ENCODE measurements at places on chromosomes 7 and 10. TPM values are rescaled to one million over a fixed set of nuclear protein-coding genes. Genes with fewer than 3 reads are reported as not detected.
A peak's percentile ranks its signal among the peaks of the same experiment; 100 is the strongest.

DNA sequence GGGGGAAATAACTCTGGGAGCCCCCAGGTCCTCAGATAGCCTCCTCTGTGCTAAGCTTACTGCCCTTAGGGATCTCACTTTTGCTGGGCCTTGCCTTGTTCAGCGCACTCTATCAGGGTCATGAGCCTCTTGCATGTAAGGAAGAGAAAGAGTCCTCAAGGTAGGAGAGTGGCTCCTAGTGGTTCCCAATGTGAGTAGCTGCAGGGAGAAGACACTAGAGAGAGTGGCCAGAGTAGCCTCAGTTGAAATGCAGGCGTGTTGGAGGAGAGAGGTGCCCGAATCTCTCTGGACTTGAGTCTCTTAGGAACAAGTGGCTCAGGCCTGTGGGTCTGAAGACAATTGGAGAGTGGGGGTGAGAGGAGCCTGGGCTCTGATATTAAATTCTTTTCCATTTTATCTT, 94.3 kb upstream of the SORCS3 start:
- no peak for DNase-seq

OR9A2 gene
- not detected for total RNA-seq

- no peak for DNase-seq
These were observed 2.1 kb upstream of the RALA start for GRCh38 chr7:39621261-39621660.

DNA sequence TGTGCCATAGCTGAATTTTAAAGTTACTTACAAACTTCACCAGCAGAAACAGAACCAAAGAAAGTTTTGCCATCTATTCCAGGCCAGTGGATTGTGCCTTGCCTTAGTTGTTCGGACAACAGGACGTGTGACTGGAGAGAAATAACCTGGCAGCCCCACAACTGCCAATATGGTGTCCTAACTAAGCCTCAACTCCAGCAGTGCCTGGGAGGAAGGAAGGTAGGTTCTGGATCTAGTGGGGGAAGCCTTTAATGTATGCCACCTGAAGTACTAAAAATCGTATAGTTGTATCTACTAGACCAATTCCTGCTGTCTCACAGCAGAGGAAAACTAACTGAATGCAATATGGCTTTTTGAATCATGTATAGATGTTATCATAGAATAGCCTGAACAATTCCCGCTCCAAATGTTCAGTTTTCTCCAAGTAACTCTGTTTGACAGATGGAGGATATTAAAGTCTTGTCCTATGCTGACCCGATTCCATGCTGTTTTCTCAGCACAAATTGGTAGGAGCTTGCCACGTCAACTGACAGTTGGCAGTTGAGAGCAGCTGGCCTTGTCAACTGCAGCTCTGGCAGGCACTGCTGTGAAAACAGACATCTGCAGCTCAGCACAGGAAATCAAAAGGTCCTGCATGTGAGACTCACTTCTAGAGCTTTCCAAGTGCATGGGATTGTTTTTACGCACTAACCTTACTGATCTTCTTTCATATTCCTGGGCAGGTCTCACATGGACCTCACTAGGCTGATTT, 84.5 kb upstream of the WNT16 start:
- no peak for DNase-seq

- DNase-seq = no peak
These were observed 114.2 kb downstream of the ZMIZ1 start for GRCh38 chr10:79182781-79183467.

DNA sequence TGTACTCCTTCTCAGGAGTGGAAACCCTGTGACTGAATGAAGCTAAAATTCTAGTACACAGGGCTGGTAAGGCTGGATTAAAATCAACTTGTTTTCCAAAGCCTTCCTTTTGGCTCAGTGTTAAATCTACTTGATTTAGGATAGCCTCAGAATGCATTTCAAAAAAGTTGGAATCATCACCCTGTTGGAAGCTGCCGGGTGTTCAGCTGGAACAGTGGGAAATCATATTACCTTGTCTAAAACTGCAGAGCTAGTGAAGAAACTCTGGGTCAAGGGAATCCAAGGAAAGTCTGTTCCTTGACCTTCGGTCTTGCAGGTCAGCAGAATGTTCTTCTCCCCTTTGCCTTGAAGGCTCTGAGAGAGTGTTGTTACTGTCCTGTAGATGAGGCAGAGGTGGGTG, 252.1 kb upstream of the INHBA start:
- DNase-seq = no peak

- no peak for DNase-seq
These were observed 15.9 kb downstream of the PRKG1 start for GRCh38 chr10:51090190-51090589.

NEUROD6 gene
- total RNA-seq = not detected

COL17A1 gene
- not detected for total RNA-seq

GRCh38 chr7:141115965-141116364, 42.1 kb downstream of the TMEM178B start:
- DNase-seq = no peak

DNA sequence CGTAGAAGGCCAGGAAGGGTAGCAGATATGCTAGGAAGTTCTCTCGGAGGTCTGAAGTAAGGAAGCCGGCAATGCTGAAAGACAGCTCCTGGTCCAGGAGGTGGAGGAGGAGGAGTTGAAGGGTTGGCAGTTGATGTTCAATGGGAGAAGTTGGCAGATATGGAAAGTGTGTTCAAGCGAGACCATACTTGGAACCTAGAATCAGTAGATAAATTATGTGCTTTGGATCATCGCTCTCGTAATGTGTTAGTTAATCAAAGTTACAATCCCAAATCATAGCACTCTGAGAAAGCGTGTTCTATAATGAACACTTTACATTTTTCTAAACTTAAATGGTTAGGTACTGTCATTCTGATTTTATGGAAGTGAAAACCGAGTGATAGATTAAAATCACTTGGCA, 152.9 kb downstream of the CELF2 start:
- DNase-seq = no peak

GRCh38 chr10:52208365-52208764, 105.7 kb upstream of the DKK1 start:
- no peak for DNase-seq

DNA sequence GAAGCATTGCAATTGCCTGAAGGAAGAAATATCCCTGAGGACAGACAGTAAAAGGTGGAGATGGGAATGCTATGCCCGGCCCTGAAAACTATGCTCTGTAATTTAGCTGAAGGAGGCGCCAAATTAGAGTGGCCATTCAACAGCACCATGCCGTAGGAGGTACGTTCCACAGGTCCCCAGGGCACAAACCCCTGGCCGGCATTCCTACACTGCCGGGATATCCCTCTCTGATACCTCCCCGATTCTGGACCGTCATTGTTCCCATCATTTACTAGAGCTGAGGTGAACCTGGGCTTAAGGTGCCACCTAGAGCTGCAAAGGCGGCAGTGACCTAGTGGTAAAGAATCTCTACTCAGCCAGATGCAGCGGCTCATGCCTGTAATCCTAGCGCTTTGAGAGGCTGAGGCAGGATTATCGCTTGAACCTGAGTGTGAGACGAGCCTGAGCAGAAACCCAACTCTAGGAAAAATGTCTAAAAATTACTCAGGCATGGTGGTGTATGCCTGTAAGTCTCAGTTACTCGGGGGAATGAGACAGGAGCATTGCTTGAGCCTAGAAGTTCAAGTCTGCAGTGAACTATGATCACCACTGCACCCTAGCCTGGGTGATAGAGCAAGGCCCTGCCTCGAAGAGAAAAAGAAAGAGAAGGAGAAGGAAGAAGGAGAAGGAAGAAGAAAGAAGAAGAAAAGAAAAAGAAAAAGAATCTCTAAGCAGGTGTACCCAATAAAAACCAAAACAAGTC, 53.0 kb upstream of the TNKS2 start:
- no peak for DNase-seq

PARP12 gene
- 129 TPM for total RNA-seq

IMPDH1 gene
- total RNA-seq = 72.3 TPM

- no peak for DNase-seq
These were observed 328.8 kb upstream of the NRG3 start for GRCh38 chr10:81546243-81546642.

DNA sequence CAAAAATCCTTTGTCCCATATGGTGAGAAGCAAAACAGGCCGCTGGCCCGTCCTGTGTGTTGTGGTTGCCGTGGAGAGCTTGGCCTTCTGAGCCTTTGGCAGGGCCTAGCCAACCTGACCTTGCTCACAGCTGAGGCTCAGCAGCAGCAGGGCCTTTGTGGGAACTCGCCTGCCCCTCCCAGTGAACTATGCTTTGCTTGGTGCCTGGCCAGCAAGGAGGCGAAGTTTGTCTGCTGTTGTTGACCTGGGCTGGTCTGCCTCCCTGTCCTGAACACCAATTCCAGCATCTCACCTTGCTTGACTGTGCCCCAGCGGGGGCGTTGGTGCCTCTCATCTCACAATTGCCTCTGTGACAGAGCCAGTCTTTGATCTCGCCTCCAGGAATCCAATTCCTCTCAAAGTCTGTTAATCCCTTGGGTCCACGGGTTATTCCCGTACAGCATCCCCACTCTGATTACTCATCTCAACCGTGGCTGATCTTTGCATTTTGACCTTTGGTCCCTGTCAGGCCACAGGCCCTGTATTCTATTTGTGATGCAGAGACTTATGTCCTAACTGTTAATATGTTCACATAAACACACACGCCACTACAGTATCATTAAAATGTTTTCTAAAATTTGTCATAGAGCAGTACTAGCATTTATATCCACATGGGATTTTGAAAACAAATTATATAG, 22.6 kb downstream of the EPDR1 start:
- no peak for DNase-seq

DNA sequence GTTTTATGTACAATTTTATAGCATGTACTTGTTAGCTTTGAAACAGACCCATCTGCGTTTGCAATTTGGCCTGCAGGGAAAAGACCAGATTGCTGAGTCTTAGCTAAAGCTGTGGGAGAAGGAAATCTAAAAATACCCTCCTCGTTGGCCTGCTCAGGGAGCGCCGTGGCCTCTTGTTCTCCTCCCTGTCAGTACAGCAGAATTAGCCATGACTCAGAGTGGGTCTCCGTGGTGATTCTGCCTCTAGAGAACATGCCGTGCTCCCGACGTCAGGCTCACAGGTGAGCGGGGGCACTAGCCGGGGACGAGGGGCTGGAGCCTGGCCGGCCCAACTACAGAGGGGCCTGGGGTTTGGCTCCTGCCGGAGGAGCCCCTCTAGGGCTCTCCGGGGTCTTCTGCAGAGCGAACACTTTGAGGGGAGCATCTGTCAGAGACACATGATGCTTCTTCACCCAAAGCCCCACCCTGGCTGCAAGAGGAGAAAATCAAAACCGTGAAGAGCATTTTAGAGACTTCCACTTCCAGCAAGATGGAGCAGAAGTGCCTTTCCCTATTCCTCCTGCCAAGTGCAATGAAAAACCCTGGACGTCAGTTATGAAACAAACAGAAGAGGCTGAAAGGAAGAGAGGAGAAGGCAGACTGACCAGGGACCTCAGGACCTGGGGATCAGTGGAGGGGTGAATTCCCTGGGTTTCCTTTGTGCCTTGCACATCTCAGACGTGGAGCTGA, 98.9 kb downstream of the LHPP start:
- no peak for DNase-seq

CALD1 gene
- total RNA-seq = 0.10 TPM

DNA sequence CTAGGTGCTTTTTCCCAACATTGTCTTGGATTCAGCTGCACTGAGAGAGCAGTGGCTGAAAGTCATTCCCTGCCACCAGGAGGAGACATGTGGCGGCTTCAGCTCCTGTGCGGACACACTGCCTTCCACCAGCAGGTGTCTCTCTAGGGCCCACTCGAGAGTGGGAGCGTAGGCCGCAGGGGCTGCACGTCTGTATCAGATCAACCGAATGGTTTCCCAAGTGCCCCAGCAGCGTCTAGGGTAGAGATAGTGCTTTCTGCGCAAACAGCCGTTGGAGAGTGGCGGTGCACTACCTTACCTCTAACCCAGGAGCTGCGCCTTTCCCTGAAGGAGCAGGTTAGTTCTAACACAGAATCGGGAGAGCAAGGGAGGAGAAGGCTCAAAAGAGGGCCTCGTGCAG, 31.7 kb downstream of the PAPOLB start:
- peak; percentile 68 for DNase-seq

DNA sequence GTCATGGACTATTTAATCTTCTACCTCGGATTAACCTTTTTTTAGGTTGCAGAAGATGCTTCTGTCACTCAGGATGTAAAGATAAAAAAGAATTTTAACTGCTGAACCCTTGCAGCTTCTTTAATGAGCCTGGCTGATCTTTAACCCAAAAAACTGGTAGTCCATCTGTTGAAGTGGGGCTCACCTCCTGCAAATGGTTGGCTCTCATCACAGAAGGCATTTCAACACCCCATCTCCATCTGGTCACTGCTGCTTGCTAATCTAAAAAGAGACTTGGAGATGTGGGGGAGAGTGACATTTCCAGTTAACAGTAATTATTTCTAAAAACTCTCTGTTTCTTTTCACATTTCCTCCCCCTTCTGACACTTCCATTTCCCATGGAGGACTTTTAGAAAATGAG, 208.6 kb downstream of the LHFPL3 start:
- no peak for DNase-seq

DNA sequence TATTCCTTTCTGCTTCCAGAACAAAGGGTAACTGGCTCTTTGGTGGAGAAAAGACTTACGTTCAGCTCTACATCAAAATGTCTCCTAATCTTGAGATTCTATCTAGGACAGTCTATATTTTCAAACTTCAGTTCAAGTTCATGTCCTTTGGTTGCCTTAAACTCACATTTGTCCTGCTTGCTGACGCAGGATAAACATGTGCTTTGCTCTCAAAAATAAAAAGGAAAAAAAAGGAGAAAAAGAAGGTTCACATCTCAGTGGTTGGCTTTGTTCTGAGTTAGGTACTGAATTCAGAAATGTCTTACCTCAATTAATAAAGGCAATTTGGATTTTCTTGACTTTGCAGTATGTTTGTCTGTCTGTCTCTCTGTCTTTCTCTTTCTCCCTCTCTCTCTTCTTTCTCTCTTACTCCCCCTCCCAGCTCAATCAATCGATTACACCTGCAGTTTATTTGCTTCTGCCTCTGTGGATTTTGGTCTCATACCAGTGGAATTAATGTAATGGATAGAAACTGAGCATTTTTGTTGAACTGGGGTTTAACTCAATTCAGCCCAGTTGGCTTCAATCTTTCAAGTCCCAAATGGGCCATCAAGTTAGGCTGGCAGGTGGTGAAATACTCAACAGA, 72.2 kb upstream of the ADRB1 start:
- DNase-seq = no peak

- no peak for DNase-seq
These were observed 7.2 kb downstream of the NET1 start for GRCh38 chr10:5419466-5420094.

ODAD2 gene
- not detected for total RNA-seq

DNA sequence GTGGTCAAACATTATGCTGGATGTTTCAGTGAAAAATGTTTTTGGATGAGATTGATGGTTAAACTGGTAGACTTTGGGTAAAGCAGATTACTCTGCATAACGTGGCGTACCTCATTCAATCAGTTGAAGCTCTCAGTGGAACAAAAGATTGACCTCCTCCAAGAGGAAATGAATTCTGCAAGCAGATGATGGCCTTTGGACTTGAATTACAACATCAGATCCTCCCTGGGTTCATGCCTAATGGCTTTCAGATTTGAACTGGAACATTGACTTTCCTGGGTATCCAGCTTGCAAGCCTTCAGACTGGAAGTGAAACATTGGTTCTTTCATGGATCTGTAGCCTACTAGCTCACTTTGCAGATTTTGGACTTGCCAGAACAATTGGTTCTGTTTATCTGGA, 169.3 kb upstream of the MALRD1 start:
- DNase-seq = no peak

CCDC172 gene
- not detected for total RNA-seq

GRCh38 chr10:47421057-47421952, 37.2 kb upstream of the ZNF488 start:
- no peak for DNase-seq

CRYGN gene
- total RNA-seq = not detected

COBL gene
- total RNA-seq = not detected
